Kidney epithelial cell (primary cell): ENCODE measurements at places on chromosomes 2 and 18. TPM values are rescaled to one million over a fixed set of nuclear protein-coding genes. Genes with fewer than 3 reads are reported as not detected.

Gene CCDC68
- 2.7 and 3.7 TPM in 2 replicates for total RNA-seq

DNA sequence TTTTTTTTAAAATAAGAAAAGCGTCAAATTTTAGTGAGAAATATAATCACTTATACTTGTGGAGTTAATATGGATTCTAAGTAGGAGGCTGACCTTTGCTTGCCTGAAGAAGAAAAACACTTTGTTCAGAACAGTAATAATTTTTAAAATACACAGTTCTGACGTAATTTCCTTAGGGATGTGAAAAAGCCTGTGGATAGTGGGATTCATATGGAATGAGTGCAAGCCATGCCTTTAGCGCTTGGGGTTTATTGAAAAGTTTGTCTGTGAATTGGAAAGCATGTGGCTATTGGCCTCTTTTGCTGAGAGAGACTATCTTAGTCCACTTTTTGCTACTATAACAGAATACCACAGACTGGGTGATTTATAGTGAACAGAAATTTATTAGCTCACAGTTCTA, 151.3 kb downstream of the CCDC85A start:
- no peak for DNase-seq

- DNase-seq, result peak; percentile 58
These were observed 24.5 kb downstream of the CRACDL start for GRCh38 chr2:98911376-98912154.

DNA sequence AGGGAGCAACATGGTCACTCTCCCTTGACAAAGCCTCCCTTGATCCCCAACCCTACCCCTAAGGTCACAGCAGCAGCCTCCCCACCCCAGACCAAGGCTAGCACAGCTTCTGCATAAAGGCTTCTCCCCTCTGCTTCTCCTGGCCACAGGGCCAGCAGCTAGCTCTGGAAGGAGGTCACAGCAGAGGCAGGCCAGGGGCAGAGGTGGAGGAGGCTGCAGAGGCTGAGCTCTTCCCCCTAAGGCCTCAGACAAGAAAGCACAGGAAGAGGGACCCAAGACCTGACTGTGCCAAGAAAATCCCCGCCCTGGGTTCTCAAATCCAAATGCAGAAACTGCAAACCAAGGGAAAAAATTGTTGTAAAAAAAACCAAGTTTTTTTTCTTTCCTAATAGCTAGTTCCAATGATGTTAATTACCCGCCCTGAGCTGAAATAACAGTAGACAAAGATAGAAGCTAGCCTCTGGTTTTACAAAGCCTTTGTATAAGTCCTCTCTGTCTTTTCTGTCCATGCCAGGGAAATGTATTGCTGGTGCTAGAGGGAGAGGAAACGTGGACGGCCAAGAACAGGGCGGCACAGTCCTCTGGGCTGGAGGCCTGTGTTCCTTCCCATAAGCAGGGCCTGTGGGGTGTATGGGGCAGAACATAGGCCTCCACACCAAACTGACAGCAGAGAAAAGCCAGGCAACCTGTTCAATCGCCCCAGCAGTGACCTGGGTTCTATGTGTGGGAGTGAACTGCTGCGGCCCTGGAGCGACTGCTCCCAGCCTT, 79.5 kb downstream of the POLR1A start:
- DNase-seq, result no peak

DNA sequence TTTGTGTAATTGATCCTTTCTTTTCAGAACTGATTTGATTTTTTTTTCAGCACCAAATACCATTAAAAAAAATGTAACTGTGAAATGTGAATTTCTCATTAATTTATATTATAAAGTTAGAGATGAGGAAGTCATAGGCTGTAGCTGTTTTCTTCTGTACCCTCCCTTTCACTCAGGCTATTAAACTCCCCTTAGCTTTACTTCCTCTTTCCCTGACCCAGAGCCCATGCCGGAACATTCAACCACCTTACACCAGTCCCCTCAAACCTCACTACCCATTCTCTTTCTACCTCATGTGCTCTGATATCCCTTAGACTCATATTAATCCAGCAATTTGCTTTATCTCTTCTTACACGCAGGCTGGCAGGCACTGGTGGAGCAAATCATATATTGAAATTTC, 12.4 kb downstream of the GALNT5 start:
- no peak for DNase-seq

GRCh38 chr18:54031243-54031642, 193.2 kb downstream of the MBD2 start:
- no peak for DNase-seq

DNA sequence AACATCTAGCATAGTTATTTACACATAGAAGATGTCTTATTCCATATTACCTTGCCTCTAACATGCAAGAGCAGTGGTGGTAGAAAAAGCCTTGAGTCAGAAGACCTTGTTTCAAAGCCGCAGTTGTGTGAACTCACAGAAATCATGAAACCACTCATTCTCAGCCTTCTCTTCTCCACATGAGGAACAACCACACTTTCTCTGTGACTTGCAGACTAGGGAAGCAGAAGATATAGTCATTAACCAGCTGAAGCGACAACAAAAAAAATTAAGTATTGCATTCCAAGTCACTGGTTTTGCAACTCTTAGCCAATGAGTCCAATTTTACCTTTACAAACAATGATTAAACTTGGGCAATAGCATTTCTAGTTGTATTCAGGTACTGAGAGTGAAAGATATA, 19.0 kb downstream of the TWSG1 start:
- no peak for DNase-seq

- DNase-seq, result no peak
These were observed 20.7 kb downstream of the NRXN1 start for GRCh38 chr2:51011254-51011653.

DNA sequence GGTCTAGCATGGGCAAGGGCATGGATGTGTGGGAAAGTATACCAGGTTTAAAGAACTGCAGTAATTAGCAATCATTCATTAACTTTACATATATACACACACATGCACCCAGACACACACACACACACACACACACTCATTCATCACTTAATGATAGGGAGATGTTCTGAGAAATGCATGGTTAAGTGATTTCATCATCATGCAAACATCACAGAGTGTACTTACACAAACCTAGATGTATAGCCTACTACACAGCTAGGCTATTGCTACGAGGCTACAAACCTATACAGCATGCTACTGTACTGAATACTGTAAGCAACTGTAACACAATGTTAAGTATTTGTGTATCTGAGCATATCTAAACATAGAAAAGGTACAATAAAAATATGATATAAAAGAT, 83.6 kb downstream of the COLEC12 start:
- no peak for DNase-seq

GRCh38 chr2:152571048-152571766, 146.1 kb downstream of the PRPF40A start:
- DNase-seq, result no peak

DNA sequence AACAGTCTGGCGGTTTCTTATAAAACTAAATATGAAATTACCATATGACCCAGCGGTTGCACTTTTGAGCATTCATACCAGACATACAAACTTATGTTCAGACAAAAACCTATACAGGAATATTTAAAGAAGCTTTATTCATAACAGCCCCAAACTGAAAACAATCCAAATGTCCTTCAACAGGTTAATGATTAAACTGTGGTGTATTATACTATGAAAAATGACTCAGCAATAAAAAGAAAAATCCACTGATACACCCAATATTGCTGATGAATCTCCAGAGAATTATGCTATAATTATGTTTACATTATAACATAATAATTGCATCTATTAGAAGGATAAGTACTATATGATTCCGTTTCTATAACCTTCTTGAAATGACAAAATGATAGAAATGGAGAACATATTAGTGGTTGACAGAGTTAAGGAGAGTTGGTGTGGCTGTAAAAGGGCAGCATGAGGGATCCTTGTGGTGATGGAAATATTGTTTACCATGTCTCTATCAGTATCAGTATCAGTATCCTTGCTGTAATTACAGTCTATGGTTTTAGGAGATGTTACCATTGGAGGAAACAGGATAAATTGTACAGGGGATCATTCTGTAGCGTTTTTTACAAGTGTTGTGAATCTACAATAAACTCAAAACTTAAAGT, 127.1 kb downstream of the DSC3 start:
- no peak for DNase-seq

GRCh38 chr2:50749216-50749615, 282.7 kb downstream of the NRXN1 start:
- no peak for DNase-seq
